ENCODE measurements at places on chromosomes 16 and 17.

- no peak for DNase-seq
Observed at GRCh38 chr16:47695756-47696155, 234.6 kb downstream of the PHKB start.

DNA sequence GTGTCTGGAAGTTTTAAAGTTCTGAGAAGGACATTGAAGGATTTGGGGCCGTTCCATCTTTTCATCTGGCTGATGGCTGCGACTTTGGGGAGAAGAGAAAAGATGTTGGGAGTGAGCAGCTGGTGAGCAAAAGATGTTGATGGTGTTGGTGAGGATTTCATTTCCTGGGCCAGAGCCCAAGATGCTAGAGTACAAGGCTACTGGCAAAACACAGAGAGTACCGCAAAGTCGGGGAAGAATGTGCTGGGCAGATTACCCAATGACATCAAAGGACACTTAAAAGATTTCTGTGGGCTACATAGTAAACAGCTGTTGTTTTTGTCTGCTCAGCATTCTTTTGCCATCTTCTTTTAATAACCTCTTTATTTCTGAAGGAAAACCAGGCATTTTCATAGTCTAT is 49.4 kb upstream of the GAS7 start:
- no peak for DNase-seq

GRCh38 chr16:77955127-77955526 is 67.2 kb upstream of the CLEC3A start:
- DNase-seq = no peak

GRCh38 chr17:41004397-41004796 is 4.5 kb downstream of the KRTAP3-1 start:
- DNase-seq = no peak

Data from activated T-cell treated with anti-CD3 and anti-CD28 coated beads for 24 hours (primary cell).